IMR-90 (cell line): ENCODE measurements at places on chromosomes 5 and 9. TPM values are rescaled to one million over a fixed set of nuclear protein-coding genes. Genes with fewer than 3 reads are reported as not detected.
A peak's percentile ranks its signal among the peaks of the same experiment; 100 is the strongest.

Gene PTAR1
- polyA plus RNA-seq: 7.5 and 10.6 TPM in 2 replicates

GRCh38 chr5:96751203-96752169, 56.3 kb downstream of the ERAP1 start:
- no peaks in the 10 kb centered on the region for H3K27me3 ChIP-seq
- no peak for DNase-seq
- H3K36me3 ChIP-seq: peaks cover 44% of the 10 kb centered on the region
- no peak overlapping the region for H3K27ac ChIP-seq

- peak overlapping the region; percentile 58 for H3K27ac ChIP-seq
- H3K36me3 ChIP-seq: no peaks in the 10 kb centered on the region
- H3K27me3 ChIP-seq: no peaks in the 10 kb centered on the region
- no peak overlapping the region for H3K4me3 ChIP-seq
- DNase-seq: peak; percentile 95
Measured at GRCh38 chr5:168366116-168366515, 74.7 kb downstream of the WWC1 start.

Gene KIF24
- polyA plus RNA-seq: 1.1 and 1.4 TPM in 2 replicates

Gene BARHL1
- not detected in 2 replicates for polyA plus RNA-seq

Gene PGGT1B
- polyA plus RNA-seq: 0.95 and 2.1 TPM in 2 replicates

Gene HSD17B3
- polyA plus RNA-seq: not detected in 2 replicates

DNA sequence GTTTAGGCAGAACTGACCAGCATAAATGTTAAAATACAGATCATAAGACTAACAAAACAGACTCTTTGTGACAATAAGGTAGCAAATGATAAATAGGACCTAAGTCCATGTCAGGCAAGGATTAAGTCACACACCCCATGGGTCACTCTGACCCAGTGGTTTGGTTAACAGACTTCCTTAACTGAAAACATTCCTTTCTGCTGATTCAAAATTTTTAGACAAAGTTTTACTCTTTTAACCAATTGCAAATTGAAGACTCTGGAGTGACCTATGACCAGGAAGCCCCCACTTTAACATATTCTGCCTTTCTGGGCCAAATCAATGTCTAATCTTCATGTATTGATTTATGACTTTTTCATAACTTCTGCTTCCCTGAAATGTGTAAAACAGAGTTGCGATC, 4.9 kb upstream of the NXNL2 start:
- peak; percentile 78 for DNase-seq
- peaks cover 23% of the 10 kb centered on the region for H3K4me1 ChIP-seq
- no peaks in the 10 kb centered on the region for H3K27me3 ChIP-seq
- H3K36me3 ChIP-seq: no peaks in the 10 kb centered on the region

DNA sequence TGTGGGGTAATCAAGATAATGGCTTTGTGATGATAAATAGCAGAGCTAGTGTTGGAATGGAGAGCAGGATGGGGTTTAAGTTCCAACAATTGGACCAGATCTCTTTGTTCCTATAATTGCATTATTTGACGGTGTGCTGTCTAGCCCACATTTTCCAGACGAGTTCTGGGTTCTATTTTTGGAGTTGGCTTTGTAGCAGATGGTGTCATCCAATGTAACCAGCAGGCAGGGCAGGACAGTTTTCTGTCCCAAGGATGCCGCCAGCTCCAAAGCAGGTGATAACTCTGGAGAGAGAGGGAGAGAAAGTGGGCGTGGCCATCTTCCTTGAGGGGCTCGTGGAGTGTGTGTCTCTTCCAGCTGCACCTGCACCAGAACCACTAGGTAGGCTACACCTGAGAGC, 251.3 kb downstream of the KIF4B start:
- no peaks in the 10 kb centered on the region for H3K27me3 ChIP-seq
- no peak overlapping the region for H3K27ac ChIP-seq
- H3K36me3 ChIP-seq: no peaks in the 10 kb centered on the region
- H3K4me1 ChIP-seq: no peaks in the 10 kb centered on the region

GRCh38 chr5:79255786-79256557, 20.0 kb downstream of the JMY start:
- H3K4me1 ChIP-seq: no peaks in the 10 kb centered on the region
- no peak overlapping the region for H3K27ac ChIP-seq
- H3K4me3 ChIP-seq: no peak overlapping the region
- H3K36me3 ChIP-seq: no peaks in the 10 kb centered on the region

DNA sequence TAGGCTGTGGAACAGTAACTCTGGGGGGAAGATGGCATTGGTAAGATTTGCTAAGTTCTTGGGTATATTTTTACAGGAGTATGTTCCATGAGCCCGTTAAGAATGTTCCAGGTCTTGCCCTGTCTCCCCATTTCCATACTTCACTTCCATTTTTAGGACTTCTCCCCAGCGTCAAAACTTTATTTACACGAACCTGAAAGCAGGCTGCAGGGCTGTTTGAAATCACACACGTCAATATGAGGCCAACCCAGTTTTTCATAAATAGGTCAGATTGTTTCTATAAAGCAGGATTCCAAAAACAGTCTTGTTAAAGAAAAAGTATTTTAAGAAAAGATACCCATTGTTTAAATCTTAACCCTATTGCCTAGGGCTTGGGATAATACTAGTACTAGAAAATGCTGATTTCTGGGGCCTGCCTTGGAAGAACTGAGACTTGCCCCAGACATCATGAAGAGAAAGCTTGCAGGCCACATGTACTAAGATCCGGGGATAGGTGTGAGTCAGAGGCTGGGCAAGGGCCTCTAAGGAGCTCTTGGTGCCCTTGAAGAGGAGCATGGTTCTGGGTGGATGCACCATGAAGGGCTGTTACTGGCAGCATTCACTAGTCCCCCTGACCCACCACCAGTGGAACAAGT, 24.2 kb downstream of the TRIO start:
- no peak overlapping the region for H3K4me3 ChIP-seq
- DNase-seq: peak; percentile 70
- H3K27me3 ChIP-seq: no peaks in the 10 kb centered on the region
- peaks cover 18% of the 10 kb centered on the region for H3K36me3 ChIP-seq
